AG04450 (cell line): ENCODE measurements at places on chromosomes 3 and 15.

GRCh38 chr15:92681141-92681631, 25.6 kb upstream of the FAM174B start:
- DNase-seq = peak; percentile 75

DNA sequence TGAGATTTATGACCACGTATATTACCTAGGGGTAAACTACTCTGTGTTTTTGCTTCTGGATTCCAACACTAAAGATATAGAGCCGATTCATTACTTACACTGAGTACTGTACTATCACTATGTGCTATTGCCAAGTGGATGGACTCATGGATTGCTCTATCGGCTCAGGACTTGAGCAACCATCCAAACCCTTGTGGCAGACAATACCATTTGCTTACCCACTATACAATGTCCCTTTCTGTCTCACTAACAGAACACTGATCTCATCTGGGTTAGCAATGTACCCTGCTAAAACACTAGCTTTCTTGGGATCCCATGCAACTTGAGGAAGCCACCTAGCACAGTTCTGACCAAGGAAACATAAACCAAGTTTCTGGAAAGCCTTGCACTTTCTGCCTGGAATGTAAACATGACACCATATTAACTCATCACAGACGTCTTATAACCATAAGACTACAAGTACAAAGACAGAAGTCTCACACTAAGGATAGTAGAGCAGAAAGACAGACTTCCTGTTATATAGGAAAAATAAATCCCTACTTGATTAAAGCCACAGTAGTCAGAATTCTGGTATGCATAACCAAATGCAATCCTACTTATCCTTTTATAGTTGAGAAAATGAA, 38.6 kb downstream of the HACD2 start:
- DNase-seq = peak; percentile 65

DNA sequence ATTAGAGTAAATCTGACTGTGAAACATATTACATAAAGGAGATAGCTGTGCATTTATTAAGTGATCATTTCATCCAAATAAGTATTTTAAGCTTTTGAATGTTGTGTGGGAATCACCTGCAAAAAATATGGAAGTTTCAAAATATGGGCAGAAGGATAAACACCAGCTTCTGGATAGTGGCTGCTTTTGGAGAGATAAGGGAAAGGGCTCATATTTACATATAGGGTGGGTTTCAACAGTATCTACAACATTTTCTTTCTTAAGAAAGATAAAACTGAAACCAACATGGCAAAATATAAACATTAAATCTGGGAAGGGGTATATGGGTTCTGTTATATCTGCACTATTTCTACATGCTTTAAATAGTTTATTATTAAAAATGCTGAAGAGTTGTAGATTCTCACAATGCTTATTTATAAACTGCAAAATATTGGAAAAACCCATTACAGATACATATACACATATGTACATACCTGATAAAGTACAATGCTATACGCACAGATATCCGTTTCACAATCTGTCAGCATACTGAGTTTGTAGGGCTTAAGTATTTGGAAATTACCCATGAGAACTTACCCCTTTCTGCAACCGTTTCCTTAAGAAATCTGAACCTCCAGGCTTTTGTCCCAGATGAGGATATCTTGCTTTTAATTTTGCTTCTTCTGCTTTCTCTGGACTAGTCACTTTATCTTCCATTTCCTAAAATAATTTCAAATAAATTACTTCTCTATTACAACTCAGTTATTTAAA, 12.1 kb downstream of the ARPP19 start:
- no peak for DNase-seq

DNA sequence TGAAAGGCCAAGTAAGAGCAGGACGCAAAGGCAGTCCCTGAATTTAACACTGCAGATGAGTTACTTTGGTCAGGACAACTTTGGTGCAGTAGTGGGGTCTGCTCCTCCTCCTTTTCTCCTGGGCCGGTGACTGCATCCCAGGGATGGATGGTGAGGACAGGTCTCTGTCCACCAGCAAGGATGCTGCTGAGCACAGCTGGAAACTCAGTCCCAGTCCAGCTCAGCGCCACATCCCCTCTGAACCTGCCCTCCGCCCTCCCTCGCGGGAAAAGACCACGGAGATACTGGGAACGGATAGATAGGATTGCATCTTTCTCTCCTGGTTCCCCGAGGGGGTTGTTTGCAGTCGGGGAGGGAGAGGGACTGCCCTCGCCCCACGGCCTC, 13.8 kb downstream of the GRAMD2A start:
- DNase-seq = no peak

DNA sequence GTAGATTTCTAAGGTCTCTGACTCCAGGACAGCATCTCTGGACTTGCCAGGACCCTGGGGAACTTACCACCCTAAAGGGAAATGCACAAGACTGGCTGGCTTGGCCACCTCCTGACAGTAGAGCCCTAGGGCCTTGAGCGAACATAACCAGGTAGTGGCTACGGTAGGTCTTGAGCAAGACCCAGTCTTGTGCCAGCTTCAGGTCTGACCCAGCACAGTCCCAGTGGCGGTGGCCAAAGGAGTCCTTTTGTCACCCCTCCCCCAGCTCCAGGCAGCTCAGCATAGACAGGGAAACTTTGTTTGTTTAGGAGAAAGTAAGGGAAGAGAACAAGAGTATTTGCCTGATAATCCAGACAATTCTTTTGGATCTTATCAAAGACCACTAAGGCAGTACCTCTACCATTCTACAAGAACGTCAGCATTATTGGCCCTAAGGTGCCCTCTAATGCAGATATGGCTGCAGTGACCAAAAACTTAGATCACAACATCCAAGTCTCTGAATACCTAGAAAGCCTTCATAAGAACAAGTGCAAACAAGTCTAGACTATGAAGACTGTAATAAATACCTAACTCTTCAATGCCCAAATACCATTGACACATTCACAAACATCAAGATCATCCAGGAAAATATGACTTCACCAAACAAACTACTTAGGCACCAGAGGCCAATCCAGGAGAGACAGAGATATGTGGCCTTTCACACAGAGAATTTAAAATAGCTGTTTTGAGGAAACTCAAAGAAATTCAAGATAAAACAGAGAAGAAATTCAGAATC, 38.7 kb upstream of the FBN1 start:
- no peak for DNase-seq

- DNase-seq = no peak
Measured at GRCh38 chr3:120801484-120801883, 58.9 kb downstream of the GTF2E1 start.

- no peak for DNase-seq
Measured at GRCh38 chr15:66779331-66780009, 77.4 kb downstream of the SMAD6 start.

- no peak for DNase-seq
Measured at GRCh38 chr3:100978011-100978659, 15.1 kb downstream of the ABI3BP start.

GRCh38 chr3:22846566-22846965, 356.6 kb upstream of the UBE2E2 start:
- no peak for DNase-seq

DNA sequence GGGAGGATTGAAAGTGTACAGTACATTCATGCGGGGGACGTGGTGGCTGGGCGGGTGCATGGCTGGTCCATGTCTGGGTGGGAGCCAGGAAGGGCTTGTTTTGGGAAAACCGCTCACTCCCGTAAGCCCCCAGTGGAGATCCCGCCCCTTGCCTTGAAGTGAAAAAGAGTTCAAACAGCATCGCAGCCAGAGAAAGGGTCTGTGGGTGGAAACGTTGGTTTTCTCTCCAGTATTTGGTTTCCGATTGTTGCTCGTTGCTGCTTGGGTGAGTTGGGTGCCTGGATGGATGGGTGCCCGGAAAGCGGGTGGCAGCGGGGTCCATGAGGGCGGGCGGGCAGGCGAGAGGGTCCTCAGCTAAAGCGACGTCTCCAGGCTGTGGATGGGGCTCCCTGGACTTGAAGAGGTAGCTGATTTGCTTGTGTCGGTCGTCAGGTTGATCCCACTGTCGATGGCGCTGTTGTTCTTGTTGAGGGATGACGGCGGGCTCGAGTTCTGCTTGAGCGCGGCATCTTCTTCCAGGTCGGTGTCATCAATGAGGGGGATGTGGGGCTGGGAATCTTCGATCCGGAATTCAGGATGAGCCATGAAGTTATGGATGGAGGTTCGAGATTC, 7.7 kb upstream of the SEC13 start:
- DNase-seq = no peak

DNA sequence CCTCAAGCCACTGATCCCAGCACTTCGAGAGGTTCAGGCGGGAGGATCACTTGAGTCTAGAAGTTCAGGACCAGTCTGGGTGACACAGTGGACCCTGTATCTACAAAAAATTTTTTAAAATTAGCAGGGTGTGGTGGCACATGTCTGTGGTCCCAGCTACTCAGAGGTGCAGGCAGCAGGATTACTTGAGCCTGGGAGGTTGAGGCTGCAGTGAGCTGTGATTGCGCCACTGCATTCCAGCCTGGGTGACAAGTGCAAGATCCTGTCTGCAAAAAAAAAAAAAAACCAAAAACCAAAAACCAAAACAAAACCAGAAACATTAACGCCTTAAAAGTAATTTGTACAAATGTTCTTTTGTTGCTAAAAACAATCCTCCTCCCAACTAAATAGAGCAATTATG, 27.9 kb upstream of the SLC12A8 start:
- DNase-seq = no peak

GRCh38 chr15:73800662-73801345, 47.7 kb upstream of the INSYN1 start:
- DNase-seq = peak; percentile 59

- DNase-seq = no peak
Measured at GRCh38 chr3:14439501-14440167, 37.2 kb downstream of the SLC6A6 start.

DNA sequence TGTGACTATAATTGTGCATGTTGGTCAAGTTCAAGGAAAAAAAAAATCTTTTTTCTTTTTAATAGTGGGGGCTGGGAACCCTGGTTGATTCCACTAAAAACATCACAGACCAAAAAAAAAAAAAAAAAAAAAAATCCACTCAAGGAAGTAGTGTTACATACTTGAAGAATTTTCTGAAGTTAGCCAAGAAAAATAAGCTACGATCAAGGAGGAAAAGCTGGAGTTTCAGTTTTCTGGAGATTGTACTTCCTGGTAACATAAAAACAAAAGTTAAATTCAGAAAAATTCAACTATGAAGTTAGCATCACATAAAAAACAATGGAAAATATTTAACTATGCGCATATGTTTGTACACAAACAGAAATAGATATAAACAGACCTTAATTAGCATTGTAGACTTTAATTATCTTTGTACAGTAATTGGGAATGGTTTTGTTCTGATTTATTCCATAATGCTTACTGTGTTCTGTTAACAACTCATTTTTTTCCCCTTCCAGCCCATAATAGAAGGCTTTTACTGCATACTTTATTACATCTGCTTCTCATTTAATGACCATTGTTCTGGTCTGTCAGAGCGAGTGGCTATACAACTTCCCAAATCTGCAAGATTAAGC, 194.3 kb downstream of the RORA start:
- no peak for DNase-seq

DNA sequence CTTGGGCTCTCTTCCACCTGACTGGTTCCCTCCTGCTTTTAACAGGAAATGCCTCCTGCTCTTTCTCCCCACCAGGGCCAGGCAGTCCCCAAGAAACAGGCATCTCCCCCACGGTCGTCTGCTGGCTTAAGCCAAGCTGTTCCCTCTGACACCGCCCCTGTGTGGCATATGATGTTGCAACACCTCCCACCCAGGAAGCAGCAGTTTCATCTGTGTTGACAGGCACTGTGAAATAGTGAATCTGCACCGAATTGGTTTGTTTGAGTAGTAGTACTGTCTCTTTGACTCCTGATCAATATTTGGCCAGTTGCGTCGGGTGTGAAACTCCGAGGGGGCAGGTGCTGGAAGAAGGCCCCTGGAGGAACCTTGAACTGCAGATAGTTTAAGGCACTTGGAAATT, 188.8 kb downstream of the FEZF2 start:
- no peak for DNase-seq

DNA sequence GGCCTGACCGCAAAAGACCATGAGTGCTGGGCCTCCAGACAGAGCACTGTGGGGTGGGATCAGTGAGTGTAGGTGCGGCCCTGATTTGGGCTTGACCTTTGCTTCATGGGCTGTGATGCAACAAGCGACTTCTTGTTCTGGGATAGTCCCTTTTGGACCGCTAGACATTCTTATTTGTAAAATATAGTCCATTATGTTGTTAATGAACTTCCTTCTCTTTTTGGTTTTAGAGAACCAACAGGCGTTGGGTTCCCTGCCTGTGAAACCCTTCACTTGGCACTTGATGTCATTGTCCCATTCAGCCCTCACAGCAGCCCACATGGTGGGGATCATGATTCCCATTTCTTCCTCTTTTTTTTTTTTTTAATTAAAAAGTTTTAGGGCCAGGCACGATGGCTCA, 15.8 kb upstream of the TRH start:
- DNase-seq = no peak
